Left colon (tissue), 2 donors: ENCODE measurements at places on chromosomes 2 and 18.
A peak's percentile ranks its signal among the peaks of the same experiment; 100 is the strongest.

- DNase-seq = no peak
Observed at GRCh38 chr2:239804161-239805042, 220.7 kb downstream of the NDUFA10 start.

GRCh38 chr2:233928594-233929351 lies 11.6 kb downstream of the TRPM8 start:
- DNase-seq = no peak

- no peak for DNase-seq
Observed at GRCh38 chr2:236164201-236164924, 3.8 kb downstream of the GBX2 start.

- no peak for DNase-seq
Observed at GRCh38 chr18:49638891-49639557, 77.2 kb downstream of the LIPG start.

- no peak for DNase-seq
Observed at GRCh38 chr2:131115752-131116151, 10.6 kb downstream of the PLEKHB2 start.

DNA sequence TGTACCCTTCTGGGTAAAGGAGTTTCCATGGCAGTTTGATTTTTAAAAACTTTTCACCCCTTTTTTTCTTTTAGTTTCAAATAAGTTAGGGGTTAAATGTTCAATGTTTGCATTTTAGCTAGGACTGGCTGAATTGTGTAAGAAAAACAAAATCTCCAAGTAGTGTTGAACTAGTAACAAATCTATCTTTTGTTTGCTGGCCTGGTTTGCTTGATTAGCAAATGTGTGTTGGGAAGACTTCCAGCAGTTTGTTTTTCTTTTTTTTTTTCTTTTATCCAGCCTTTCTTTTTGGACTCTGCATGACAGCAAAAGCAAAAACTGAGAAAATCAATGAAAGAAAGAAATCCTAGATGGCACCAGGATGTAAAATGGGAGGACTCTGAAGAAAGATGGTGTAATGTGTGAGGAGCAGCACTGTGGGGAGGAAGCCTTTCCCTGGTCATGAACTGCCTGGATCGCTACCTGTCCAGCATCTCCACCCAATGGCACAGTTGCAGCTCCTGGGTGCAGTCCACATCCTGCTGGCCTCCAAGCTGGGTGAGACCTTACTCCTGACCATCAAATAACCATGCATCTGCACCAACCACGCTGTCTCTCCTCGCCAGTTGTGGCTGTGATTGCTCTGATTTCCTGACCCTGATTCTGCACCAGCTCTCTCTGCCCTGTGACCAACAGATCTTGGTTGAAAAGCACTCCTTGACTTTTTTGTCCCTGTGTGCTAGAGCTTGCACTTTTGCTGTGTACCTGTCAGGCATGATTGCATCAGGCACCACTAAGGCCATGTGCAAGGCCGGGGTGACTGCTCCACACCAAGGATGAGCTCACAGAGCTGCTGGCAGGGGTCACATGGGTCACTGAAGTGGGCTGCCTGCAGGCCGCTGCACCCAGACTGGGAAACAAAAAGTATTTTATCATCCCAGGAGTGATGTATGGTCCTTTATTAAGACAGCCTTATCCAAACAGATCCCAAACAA lies 71.2 kb upstream of the ZNF236 start:
- DNase-seq = no peak

- DNase-seq = no peak
Observed at GRCh38 chr2:82230406-82230805, 1925.9 kb upstream of the LRRTM1 start.

DNA sequence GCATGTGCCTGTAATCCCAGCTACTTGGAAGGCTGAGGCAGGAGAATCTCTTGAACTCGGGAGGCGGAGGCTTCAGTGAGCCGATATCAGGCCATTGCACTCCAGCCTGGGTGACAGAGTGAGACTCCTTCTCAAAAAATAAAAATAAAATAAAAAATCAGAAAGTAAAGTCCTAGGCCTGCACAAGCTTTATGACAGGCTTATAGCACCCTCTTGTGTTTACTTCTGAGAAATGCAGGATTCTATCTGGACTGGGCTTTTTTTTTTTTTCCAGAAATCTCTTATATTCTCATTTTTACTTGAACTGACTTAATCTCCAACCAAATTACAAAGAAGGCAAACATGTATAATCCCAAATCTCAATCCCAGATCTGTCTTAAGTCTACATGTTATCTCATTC lies 26.1 kb upstream of the REG3G start:
- no peak for DNase-seq

DNA sequence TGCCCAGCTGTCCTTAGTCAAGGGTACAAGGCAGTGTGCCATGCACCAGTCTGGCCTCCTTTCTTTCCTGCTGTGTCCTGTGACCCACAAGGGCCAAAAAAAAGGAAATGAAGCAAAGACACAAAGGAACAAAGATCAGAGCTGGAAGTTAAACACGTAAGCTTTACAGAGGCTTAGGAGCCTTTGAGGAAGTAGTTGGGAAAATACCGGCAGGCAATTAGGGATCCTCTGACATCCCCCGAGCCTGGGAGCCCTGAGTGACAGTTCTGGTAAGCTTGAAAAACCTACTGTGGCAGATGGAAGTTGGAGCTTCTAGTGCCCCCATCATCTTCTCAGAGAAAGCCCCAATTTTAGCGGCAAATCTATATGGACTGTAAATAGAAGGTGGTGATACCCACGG lies 78.5 kb downstream of the SPRED2 start:
- no peak for DNase-seq

DNA sequence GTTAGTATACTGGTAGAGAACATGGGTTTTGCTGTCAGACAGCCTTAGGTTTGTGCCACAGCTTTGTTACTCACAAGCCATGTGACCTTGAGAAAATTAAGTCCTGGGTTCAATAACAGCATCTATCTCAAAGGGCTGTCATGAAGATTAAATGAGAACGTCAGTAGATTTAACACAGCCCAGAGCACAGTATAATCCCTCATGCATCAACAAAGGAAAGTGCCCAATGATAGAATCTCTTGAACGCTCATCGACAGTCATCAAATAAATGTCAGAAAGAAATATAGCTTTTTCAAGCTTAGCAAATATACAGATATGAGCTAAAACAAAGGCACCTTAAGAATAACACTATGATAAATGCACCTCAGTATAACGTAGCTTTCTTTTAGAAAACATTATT lies 22.3 kb downstream of the CUL3 start:
- no peak for DNase-seq

DNA sequence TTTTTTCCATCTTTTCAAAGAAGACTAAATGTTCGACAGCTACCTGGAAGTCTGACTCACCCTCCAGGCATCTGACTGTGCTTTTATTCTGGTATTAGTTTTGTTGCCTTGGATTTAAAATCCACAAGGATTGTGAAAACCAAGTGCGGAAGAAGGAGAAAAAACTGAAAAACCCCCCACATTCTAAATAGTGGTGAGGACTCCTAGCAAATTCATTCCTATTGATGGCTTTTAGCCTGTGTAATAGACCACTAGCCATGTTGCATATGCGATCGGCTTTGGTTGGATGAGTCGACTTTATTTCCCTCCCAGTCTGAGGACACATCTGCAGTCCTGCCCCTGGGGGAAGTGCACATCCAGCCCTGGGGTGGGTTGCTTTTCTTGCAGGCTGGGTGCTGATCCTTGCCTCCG lies 16.9 kb downstream of the LDLRAD4 start:
- no peak for DNase-seq

DNA sequence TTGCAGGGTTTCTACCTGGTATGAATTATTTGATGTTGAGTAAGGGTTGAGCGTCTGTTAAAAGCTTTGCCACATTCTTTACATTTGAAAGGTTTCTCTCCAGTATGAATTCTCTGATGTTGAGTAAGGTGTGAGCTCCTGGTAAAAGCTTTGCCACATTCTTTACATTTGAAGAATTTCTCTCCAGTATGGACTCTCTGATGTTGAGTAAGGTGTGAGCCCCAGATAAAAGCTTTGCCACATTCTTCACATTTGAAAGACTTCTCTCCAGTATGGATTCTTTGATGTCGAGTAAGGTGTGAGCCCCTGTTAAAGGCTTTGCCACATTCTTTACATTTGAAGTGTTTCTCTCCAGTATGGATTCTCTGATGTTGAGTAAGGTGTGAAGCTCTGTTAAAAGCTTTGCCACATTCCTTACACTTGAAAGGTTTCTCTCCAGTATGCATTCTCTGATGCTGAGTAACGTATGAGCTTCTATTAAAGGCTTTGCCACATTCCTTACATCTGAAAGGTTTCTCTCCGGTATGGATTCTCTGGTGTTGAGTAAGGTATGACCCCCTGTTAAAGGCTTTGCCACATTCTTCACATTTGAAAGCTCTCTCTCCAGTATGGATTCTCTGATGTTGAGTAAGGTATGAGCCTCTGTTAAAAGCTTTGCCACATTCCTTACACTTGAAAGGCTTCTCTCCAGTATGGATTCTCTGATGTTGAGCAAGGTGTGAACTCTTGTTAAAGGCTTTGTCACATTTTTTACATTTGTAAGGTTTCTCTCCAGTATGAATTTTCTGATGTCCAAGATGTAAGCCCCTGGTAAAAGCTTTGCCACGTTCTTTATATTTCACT lies 27.1 kb downstream of the ZNF519 start:
- DNase-seq = no peak

- DNase-seq = peak; percentile 46
Observed at GRCh38 chr2:146927080-146927711, 917.6 kb upstream of the ACVR2A start.

GRCh38 chr2:65416945-65417344 lies 15.5 kb downstream of the SPRED2 start:
- peak; percentile 82 for DNase-seq

DNA sequence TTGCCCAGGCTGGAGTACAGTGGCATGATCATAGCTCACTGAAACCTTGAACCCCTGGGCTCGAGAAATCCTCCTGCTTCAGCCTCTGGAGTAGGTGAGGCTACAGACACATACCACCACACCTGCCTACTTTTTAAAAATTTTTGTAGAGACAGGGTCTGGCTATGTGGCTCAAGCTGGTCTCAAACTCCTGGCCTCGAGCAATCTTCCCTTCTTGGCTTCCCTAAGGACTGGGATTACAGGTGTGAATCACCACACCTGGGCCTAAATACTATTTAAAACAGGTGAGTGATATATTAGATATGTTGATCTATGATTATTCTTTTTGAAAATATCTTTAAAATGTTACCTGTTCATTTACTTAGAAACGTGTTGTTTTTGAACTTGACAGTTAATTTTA lies 57.2 kb downstream of the MOGAT1 start:
- no peak for DNase-seq
